ENCODE measurements at places on chromosomes 3 and 15.

DNA sequence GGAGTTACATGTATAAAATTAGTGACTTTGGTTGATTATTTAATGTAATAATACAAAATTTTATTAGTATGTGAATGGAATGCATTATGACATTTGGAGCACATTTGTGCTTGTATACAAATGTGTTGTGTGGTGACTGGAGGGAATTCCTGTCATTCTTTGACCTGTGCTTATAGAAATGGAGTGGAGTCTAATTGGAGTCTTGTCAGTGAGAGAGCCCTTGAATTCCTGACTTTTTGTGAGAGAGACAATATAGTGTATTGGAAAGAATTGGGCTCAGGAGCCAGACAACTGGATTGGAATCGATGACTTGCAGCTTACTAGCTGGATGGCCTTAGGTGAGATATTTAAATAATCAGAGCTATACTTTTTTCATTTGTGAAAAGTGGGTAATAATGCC lies 9.4 kb downstream of the TCF12 start:
- DNase-seq, result no peak

GRCh38 chr15:51613951-51614350 lies 8.6 kb downstream of the DMXL2 start:
- DNase-seq, result no peak

DNA sequence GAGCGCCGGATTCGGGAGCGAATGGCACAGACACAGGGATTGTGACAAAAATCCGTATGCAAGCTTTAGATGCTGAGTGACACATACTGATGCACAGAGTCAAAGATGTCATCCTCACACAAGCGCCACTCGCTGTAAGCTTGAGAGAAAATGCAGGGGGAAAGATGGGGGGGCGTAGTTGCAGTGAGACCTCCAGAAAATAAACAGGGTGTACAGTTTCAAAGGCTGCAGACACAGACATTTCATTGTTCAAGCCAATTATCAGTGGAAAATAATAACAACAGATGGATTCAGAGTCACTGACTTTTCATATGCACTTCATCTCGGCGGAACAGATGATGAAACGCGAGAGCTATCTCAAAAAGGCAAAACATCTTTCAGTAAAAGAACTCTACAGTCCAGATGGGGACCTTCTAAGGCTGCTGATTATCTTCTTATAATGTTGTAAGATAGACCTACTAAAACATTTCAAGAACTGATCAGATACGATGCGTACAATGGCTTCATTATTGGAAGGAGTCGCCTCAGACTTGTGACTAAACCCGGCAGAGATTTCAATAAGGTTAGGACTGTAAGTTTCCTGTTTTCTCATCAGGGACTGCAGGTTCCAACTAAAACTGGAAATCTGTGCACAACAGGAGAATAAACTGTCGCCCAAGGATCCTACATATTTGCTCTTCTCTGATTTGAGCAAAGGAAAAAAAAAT lies 275.4 kb downstream of the FOXP1 start:
- DNase-seq, result no peak

GRCh38 chr15:91151781-91152563 lies 51.9 kb downstream of the SV2B start:
- DNase-seq, result no peak

DNA sequence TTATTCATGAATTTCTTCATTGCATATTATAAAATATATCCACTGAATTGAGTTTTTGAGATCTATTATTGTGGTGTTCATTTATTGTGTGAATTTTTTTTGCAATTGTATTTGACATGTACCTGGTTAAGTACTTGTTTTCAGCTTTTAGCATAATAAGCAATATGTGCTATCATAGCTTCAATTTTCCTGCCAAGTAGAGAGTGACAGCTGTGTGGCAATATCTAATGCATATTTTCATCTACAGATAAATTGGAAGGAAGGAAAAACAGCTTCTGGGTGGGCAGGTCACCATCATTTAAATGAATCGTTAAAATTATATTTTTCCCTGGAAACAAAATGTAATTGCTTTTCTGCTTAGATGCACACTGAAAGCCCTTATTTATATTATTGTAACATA lies 296.9 kb downstream of the EPHA6 start:
- DNase-seq, result no peak

- no peak for DNase-seq
Observed at GRCh38 chr3:57956119-57956832, 51.9 kb upstream of the FLNB start.
